ENCODE measurements at places on chromosomes 1 and 21. TPM values are rescaled to one million over a fixed set of nuclear protein-coding genes. Genes with fewer than 3 reads are reported as not detected.

GRCh38 chr1:158604968-158605367 is at the start of gene OR10Z1:
Gene OR10Z1, plus strand, starts transcription at chr1:158605268. Its CDS starts 1,171 bp downstream, at chr1:158606439.
- DNase-seq = no peak
- H3K36me3 ChIP-seq = no peaks in the 10 kb centered on the region
- no peaks in the 10 kb centered on the region for H3K4me1 ChIP-seq
- H3K27ac ChIP-seq = no peak within 1 kb of the TSS
- no peaks in the 10 kb centered on the region for H3K27me3 ChIP-seq

GRCh38 chr1:45443580-45444446 is 47.1 kb downstream of the TESK2 start:
- H3K27ac ChIP-seq = no peak overlapping the region
- DNase-seq = no peak
- no peaks in the 10 kb centered on the region for H3K27me3 ChIP-seq
- peaks cover 6% of the 10 kb centered on the region for H3K4me1 ChIP-seq

DNA sequence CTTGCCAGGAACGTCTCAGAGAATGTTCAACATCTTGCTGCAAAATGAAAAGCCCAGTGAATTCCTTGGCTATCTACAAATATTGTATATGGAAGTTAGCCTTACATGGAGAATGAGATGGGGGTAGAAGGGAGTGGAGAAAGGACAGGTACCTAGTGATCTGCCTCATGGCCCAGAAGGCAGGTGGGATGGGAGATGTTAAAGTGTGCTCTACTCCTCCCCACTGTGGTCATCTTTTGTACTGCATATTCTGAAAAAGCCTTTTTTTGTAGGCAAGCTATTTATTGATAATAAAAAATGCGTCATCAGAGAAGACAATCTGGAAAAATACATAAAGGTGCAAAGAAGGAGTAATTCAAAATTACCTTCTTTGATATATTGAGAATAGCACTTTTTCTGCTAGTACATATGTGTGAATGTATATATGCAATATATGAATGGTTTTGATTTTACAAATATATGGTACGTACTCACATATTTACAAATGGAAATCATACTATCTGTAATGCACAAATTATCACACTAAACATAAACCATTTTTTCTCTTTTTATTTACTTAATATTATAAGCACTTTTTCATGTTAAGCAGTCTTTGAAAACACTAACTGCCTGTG is 19.1 kb upstream of the SLC5A9 start:
- no peaks in the 10 kb centered on the region for H3K27me3 ChIP-seq
- no peaks in the 10 kb centered on the region for H3K36me3 ChIP-seq
- no peak overlapping the region for H3K27ac ChIP-seq
- DNase-seq = no peak

- H3K36me3 ChIP-seq = no peaks in the 10 kb centered on the region
- H3K27ac ChIP-seq = no peak overlapping the region
- DNase-seq = no peak
- no peak overlapping the region for H3K4me3 ChIP-seq
- H3K4me1 ChIP-seq = no peaks in the 10 kb centered on the region
- no peaks in the 10 kb centered on the region for H3K27me3 ChIP-seq
These were observed 10.7 kb upstream of the GRHL3 start for GRCh38 chr1:24308365-24309015.

GREM2 gene
- total RNA-seq = 0.10 TPM
